ENCODE measurements at places on chromosomes 2 and 18. TPM values are rescaled to one million over a fixed set of nuclear protein-coding genes. Genes with fewer than 3 reads are reported as not detected.

- DNase-seq = no peak
Measured at GRCh38 chr2:74239346-74239745, 40.9 kb downstream of the MTHFD2 start.

TCF23 gene
- total RNA-seq = 1.7 TPM

SERPINB13 gene
- 8.7 TPM for total RNA-seq

DNA sequence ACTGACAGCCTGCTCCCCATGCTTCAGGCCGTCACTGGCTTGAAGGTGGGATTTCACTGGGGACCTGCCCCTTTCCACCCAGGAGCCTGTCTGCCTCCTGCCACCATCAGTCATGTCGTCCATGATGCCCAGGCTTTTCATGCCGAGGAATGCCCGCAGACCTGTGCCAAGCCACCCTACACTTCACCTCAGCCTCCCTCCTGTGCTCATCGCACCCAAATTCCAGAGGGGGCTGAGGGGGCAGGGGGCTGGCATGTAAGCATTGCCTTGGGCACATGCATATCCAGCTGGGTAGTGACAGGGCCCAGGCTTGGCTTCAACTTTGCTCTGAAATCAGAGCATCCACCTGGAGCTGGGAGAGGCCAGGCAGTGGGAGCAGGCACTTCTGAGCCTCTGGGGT lies 20.9 kb upstream of the RPRM start:
- DNase-seq = no peak

FARSB gene
- 12.0 TPM for total RNA-seq

DNA sequence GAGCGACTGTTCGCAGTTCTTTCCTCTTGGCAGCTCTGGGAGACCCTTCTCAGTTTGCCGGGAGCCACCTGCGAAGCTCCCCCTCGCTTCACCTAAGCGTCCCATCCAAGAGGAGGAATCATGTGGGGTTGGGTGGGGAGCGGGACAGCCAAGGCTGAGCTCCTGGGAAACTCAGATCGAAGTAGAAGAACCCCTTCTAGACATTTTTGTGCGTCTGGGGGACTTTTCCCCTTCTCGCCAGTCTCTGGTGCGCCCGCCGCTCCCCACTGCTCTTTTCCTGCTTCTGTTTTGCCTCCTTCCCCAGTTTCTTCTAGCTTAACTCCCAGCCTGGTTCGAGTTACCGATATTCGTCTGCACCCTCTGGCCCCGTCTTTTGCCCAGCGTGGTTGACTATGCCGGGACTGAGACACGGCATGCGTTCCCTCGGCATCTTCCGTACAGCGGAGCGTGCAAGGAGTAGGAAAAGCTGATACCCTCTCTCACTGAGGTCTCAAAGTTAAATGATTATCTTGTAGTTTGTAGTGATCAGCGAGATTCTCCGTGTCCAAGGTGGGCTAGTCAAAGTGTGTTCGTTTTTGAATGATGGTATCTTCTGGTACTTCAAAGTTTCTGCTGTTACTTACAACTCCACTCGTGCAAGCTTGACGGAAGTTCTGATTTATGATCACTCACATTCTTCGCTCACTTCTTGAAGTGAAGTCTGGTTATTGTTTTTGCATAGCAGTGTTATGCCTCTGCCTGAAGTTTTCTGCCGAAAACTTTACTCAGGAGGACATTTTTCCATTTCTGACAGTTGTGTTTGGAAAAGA lies 664 bp downstream of the CAMKMT start:
- peak; percentile 70 for DNase-seq

DNA sequence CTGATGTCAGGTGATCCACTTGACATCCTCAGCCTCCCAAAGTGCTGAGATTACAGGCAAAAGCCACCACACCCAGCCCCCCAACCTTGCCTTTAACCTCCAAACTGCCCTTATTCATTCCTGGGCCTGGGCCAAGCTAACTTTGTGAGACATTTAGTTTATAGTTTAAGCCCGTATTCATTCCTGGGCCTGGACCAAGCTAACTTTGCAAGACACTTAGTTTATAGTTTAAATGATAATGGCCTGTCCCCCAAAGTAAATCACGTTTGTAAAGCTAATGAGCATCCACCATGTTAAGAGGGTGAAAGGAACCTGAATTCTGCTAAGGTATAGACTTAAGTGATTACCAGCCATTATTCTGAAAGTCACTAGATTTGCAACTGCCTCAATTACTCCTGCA lies 68.7 kb downstream of the NEURL3 start:
- no peak for DNase-seq

DNA sequence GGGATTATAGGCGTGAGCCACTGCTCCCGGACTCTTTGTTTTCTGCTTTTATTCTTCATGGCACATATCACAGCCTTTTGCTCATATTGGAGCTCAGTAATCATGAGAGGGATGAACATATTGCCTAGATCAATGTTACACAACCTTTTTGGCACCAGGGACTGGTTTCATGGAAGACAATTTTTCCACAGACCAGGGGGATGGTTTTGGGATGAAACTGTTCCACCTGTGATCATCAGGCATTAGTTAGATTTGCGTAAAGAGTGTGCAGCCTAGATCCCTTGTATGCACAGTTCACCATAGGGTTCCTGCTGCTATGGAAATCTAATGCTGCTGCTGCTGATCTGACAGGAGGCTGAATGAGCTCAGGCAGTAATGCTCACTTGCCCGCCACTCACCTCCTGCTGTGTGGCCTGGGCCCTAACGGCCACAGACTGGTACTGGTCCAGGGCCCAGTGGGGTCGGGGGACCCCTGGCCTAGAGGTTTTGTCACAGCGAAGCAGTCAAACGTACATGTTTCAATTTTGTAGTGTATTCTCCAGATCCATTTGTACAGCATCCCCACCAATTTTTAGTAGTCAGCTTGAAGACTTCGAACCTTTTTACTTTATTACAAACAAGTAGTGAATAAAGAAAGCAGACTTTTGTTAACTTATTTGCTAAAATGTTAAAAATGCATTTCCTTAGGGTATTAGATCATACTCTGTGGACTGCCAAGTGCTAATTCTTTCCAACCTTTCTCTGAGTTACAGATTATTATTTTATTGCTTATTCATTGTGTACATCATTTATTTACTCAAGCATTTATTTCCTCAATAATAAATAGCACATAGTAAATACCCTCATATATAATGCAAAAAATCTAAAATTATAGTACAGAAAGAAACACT lies 6.2 kb downstream of the DAW1 start:
- DNase-seq = no peak

GRCh38 chr2:204706939-204707338 lies 161.7 kb downstream of the PARD3B start:
- peak; percentile 75 for DNase-seq

DNA sequence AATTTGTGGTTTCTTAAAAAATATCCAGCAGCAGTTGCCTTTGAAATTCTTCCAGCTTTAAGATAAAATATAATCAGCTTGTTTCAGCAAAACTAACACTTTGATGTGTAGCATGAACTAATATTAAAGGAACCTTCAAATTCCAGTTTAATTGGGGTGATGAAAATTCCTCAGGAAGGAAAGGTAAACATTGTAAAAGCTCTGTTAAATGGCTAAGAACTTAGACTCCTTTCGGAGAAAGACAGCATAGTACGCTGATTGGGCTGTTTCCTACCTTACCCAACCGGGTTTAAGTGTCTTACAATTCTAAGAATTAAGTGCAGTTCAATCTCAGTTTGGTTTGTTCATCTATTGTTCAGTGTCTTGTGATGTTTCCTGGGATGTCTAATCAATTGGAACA lies 108.3 kb downstream of the CDH7 start:
- no peak for DNase-seq

COL5A2 gene
- total RNA-seq = 2,163 TPM

MARCO gene
- not detected for total RNA-seq

DNA sequence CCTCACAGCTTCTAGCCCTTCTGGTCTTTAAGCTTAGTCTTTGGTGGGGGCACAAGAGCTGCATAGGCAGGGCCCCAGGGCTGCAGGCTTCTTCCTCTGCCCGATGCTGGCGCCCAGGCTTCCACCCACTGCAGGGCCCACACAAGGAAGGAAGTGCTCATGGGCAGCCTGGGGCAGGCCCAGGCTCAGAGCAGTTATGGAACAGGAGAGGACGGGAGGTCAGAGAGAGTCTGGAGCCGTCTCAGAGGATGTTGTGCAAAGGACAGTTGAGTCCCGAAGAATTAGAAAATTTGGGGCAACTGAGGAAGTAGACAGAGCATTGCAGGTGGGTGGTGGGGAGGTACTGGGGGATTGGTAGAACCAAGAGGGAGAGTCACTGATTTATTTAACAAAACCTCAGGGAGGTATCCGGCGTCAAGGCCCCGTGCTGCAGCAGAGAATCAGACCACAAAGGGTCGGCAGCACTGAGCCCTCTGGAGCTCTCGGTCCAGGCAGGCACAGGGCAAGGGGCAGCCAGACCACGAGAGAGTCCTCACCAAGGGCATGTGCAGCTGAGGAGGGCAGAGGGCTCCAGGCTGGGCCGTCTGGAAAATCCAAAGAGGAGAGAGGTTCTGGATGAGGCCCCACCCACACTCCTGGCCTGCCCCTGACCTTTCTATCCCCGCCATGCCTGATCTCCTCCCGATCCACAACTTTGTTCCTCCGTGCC lies 110.8 kb upstream of the GLI2 start:
- no peak for DNase-seq

GRCh38 chr18:79612291-79613108 lies 67.1 kb upstream of the CTDP1 start:
- no peak for DNase-seq

LYPD6B gene
- total RNA-seq = 4.3 TPM

Data from umbilical cord (tissue), 2 donors.